ENCODE measurements at places on chromosomes 2 and 18.

DNA sequence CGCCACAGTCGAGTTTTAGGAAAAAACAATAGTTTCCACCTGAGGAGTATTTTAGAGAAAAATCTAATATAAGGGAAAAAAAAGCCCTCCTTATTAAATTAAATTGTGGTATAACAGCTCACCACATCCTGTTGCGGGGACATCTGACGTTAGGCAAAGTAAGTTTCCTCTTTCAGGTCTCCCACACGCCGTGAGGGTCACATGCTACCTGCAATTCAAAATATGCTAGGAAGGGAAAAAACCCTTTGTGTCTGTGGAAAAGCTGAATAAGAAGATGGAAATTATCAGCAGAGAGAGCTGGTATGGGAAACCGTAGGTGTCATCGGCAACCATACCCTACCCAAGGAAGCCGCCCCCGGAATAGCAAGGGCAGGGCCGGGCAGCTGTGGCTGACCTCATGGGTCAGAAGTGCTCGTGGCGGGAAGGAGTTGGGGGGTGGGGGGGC lies 128.0 kb downstream of the NFATC1 start:
- peak; percentile 63 for DNase-seq

DNA sequence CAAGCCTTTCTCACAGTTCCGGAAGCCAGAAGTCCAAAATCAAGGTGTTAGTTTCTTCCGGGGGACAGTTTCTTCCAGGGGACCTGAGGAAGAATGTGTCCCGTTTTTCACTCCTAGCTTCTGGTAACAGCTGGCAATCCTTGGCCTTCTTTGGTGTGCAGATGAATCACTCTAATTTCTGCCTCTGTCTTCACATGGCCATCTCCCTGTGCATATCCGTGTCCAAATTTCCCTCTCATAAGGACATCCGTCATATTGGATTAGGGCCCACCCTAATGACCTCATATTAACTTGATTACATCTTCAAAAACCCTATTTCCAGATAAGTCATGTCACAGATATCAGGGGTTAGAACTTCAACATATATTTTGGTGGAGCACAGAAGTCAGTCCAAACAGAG lies 141.4 kb downstream of the ZEB2 start:
- no peak for DNase-seq

DNA sequence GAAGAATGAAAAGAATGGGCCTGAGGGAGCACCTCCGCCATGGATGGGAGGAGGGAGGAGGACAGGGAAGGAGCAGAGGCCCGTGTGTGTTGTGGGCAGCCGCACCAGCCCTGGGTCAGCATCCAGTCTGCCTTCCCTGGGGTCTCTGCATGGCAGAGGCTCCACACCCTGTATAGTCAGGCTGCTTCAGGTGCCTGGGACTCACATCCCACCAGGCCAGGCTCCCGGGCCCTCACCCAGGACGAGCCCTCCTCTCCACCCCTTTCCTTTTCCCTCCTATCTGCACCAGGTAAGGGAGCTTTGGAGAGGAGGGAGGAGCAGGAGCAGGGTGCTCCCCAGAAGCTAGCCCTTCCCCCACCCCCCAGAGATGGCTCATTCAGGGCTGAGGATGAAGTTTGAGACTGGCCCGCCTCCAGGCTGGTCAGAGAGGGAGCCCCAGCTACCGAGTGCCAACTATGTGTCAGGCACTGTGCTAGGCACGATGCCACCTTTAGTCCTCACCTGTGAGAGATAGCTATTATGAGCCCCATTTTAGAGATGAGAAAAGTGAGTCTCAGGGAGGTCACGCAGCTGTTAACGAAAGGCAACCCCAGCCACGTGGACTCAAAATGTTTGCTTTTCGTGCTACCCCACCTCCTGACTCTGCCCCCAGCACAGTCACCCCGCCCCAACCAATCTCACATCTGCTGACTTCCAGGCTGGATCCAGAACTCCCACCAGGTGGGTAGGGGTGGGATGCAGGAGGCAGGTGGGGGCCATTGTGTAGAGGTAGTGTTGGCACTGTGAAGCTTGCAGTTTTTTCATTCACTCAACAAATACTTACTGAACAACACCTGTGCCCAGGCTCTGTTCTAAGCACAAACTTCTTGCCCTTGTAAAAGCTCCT lies 242.1 kb downstream of the DYSF start:
- no peak for DNase-seq

DNA sequence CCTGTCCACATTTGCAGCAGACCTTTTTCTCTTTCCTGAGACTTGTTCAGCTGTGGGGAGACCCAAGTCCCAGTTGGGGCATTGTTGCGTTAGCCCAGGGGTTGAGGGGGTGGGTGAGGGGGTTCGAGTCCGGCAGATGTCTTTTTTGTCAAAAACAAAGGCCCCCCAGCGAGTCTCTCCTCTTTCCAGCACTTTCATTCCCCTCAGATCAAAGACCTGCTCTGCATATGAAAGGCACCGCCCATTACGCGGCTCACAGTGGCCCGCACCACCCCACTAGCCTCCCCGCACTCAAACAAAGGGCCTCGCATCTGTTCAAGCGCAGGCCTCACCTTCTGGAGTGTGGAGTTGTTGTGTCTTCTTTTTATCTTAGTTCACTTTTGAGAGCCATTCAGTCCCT lies 25.2 kb downstream of the TRABD2A start:
- no peak for DNase-seq

- DNase-seq, result no peak
Measured at GRCh38 chr18:48254077-48254602, 155.0 kb downstream of the ZBTB7C start.

- DNase-seq, result no peak
Measured at GRCh38 chr2:23596316-23596885, 211.4 kb downstream of the KLHL29 start.

- no peak for DNase-seq
Measured at GRCh38 chr2:23803965-23804542, 122.9 kb downstream of the ATAD2B start.

DNA sequence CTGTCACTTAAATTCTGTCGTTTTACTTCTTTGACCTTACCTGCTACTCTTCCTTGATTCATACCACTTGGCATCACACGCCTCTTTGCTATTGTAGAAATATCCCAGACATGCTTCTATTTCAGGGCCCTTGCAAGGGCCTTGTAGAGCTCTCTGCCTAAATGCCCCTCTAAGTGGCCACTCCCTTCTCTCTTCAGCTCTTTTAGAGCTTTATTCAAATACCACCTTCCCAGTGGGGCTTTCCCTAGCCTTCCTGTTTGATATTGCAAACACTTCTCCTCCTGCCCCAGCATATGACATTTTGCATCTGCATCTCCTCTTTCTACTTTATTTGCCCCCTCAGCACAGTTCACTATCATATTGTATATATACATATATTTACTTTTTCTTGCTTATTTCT lies 54.0 kb downstream of the PELI1 start:
- DNase-seq, result no peak

- DNase-seq, result no peak
Measured at GRCh38 chr2:66548422-66548821, 113.5 kb downstream of the MEIS1 start.

GRCh38 chr2:195138435-195138834 lies 518.6 kb upstream of the SLC39A10 start:
- no peak for DNase-seq

DNA sequence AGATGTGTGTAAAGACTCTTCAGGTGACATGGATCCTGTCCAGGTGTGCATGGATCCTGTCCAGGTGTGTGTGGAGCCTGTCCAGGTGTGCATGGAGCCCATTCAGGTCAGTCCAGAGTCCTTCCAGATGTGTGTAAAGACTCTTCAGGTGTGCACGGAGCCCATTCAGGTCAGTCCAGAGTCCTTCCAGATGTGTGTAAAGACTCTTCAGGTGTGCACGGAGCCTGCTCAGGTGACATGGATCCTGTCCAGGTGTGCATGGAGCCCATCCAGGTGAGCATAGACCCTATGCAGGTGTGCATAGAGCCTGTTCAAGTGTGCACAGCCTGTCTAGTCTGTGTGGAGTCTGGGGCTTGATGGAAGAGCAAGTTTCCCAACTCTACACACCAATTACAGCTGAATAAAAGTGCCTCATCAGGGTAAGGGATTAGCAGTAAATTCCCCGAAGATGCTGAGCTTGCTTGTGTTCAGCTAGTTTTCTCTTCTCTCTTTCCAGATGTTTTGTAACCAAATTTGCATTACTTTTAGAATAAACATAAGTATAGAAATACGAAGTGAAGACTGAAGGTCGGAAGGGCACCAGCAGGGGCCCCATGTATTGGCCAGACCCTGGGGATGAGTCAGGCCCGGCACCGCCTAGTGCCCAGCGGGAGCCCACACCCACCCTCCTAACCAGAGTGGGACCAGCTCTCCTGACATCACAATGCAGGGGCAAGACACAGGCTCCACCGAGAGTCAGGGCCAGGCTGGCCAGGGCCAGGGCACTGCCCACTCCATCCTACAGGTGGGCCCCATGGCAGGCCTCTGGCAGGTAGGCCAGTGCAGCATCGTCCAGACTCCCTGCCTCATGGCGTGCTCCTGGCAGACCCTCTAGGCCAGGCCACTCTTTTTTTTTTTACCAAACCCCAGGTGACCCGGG lies 38.6 kb upstream of the GPC1 start:
- no peak for DNase-seq

GRCh38 chr18:79939096-79939495 lies 12.4 kb downstream of the SLC66A2 start:
- DNase-seq, result no peak

- no peak for DNase-seq
Measured at GRCh38 chr2:117330641-117331040, 483.9 kb upstream of the DDX18 start.

DNA sequence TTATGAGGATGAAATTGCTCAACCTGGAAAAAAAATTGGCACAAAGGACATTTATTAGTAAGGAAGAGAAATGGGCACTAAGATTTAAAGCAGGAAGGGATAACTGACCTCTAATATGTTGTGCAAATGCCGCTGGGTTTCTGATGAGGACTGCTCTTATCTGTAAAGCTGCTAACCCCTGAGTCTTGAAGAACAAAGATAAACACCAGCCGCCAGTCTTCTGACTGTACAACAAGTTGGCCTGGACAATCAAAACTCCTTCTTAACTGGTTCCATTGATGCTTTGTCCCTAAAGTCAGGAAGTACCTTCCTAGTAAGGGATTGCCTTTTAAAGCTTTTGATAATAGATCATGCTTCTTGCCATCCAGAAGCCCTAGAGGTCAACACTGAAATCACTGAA lies 301.8 kb downstream of the TRIB2 start:
- DNase-seq, result no peak

DNA sequence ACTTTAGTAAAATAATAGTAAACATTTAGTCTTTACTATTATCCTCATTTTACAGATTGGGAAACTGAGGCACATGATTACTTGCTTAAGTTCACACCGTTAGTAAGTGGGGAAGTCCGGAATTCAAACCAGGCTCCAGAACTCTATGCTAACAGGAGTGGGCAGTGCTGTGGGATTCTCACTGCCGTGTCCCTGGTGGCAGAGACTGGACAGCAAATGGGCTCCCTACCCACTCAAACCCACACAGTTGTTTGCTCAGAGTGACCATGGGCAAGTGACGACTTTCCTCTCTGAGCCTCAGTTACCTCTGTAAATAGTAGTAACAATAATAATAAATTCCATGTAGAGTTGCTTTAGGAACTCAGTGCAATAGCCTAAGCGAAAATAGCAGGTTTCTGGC lies 24.0 kb downstream of the MAIP1 start:
- no peak for DNase-seq

- no peak for DNase-seq
Measured at GRCh38 chr2:138919120-138919747, 139.0 kb upstream of the NXPH2 start.

DNA sequence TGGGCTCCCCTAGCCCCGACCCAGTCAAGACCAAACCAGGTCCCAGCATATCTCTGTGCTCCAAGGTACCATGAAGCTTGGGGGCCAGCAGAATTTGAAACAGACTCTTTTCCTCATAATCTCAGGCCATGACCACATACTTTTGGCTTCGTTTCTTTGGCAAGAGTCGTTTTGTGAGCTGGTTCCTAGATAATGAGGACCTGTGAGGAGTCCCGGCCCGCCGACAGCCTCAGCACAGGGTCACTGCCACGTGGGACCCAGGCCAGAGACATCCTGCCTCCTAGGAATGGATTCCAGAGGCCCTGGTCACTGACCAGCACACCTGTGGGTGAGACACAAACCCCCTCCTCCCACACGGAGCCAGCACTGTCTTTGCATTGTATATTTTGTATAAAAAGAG lies 73.5 kb downstream of the VAPA start:
- no peak for DNase-seq

DNA sequence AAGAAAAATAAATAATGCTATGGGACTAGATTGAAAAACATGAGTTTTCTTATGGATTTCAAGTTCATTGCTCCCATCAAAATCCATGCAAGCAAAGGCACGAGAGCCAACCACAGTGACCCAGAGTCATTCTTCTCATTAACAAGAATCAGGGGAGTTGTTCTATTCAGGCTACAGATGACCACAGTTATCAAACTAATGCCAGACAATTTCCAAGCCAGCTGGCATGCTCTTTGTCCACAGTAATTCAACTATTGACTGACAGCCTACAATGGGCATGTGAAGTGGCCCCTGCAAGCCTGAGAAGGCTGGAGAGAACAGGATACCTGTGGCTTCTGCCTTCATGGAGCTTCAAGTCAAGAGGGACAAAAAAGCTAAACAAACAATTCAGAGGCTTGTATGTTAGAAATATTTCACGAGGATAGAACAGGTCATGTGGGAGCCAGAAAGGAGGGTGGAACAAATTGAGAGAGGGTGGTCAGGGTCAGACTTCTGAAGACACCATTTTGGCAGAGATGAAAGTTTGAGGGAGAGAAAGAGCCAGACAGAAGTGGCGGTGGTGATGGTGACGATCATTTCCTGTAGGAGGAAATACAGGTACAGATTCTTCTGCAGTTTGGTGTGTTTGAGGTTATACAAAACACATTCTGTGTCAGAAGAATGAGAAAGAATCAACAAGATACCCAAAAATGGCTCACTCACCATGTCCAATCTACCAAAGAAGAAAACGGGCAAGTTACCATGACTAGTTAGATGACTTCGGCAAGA lies 732.4 kb downstream of the RNF144A start:
- no peak for DNase-seq
